ENCODE measurements at places on chromosomes 11 and 22.

DNA sequence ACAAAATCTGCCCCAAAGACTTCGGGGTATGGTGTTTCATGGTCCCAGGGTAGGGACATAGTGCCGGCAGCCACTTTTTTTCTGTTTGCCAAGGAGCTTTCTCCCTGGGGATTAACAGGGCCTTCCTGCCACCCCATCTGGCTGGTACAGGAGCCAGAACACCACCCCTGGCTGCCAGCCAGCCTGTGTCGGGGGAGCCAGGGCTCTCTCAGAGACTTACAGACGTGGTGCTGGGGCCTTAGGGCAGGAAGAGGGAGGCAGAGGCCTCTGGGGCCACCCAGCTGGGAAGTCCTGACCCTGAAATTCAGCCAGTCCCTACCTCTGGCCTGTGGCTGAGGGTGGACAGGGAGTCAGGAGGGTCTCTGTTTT lies 52.4 kb upstream of the CDON start:
- no peak for DNase-seq

- DNase-seq, result no peak
Measured at GRCh38 chr11:44709966-44710365, 16.8 kb upstream of the TSPAN18 start.

DNA sequence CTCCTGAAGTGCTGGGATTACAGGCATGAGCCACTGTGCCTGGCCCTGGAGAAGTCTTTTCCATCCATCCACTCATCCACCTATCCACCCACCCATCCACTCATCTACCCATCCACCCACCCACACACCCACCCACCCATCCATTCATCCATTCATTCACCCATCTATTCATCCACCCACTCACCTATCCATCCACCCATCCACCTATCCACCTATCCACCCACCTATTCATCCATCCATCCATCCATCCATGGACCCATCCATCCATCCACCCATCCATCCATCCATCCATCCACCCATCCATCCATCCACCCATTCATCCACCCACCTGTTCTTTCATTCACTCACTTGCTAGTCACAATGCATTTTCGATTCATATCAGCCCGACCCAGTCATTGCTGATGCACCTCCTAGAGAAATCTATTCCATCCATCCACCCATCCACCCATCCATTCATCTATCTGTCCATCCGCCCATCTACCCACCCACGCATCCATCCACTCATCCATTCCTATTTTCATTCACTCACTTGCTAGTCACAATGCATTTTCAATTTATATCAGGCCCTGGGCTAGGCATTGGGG lies 17.7 kb upstream of the SUN2 start:
- no peak for DNase-seq

- DNase-seq, result no peak
Measured at GRCh38 chr11:19890308-19890707, 177.7 kb downstream of the NAV2 start.

DNA sequence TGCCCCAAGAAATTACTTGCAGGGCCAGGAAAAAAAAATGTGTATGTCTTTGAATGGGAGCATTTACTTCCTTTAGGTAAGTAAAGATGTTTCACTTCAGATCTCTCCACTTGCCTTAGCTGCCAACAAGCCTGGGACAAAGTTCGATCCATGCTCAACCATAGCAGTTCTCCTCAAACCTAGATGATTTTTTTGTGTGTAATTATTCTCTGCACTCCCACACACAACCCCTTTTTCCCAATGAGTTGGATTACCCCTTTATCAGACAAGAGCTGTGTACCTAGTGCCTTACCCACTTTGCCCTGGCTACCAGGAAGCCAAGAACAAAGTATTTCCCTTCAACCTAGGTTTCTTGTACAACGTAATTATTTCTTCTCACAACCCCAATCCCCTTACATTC lies 35.6 kb downstream of the TPBGL start:
- DNase-seq, result no peak

DNA sequence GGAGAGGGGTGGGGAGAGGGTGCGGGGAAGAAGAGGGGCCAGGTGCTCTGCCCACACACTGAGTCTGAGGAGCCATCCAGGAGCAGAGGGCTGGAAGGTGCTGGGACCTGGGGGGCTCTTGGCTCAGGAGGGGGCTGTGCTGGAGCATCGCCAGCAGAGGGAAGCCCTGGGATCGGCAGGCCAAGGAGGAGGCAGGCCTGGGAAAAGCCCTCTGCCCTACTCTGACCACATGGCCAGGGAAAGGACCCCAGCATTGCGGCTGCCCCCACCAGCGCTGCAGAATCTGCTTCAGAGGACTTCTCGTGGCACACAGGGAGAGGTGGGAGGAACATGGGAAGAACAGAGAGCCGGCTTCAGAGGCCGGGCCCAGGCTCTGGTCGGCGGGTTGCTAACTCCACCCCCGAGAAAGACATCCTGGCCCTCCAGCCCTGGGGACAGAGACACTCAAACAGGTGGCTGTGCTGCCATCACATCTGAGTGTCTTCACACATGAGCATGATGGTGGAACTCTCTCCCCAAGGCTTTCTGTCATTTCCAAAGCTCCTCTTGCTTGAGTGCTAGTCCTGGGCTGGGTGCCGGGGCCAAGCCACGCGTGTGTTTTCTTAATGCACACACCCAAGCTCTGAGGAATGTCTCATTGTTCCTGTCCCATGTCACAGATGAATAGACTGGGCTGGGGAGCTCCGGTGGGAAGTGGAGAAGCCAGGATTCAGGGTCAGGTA lies 1378.0 kb downstream of the BRD1 start:
- no peak for DNase-seq

- no peak for DNase-seq
Measured at GRCh38 chr11:56799691-56800210, 51.3 kb upstream of the OR9G4 start.

DNA sequence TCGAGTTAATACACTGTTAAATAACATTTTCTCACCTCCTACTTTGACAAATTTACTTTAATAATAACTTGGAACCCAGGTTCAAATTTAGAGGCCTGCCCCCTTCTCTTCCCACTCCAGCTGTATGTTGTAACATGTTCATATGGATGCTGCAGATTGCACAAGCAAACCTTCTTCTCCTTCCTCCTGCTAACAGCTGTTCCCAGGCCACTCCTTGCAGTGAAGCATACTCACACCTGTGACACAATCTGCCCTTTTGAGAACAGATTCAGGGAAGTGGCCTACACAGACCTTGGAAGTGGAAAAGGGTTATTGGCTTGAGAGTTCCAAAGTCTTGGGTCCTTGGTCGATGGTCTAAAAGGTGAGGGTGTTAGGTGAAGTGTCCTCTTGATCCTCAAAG lies 131.9 kb downstream of the TEAD1 start:
- no peak for DNase-seq

DNA sequence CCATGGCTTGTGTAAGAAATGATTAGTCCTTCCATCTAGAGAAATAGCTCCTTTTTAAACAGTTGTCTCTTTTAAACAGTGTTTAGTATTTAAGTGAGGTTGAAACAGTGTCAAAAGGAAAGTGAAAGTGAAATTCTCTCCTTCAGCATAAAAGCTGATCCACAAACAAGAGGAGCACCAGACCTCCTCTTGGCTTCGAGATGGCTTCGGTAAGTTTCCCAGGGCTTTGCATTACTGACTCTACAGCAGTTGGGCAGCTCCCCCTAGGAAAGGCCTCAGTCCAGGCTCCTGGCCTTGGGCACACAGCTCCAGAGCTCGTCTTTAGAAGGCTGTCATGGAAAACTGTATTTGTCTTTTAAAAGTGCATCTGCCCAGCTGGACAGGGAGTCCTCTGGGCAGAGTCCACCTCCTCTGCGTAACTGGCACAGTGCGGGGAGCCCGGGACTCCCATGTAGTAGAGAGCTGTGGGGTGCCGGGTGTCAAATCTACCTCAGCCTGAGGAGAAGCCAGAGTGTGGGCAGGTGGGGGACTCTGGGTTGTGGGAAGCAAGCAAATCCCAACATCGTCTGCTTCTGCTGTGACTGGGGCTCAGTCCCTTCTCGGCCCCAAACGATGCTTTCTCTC lies at the start of gene PLAAT4:
Gene PLAAT4, plus strand, starts transcription at position 140 of the 624 bp plus-strand sequence. Its CDS starts 61 bp downstream, at position 201.
- DNase-seq, result no peak

DNA sequence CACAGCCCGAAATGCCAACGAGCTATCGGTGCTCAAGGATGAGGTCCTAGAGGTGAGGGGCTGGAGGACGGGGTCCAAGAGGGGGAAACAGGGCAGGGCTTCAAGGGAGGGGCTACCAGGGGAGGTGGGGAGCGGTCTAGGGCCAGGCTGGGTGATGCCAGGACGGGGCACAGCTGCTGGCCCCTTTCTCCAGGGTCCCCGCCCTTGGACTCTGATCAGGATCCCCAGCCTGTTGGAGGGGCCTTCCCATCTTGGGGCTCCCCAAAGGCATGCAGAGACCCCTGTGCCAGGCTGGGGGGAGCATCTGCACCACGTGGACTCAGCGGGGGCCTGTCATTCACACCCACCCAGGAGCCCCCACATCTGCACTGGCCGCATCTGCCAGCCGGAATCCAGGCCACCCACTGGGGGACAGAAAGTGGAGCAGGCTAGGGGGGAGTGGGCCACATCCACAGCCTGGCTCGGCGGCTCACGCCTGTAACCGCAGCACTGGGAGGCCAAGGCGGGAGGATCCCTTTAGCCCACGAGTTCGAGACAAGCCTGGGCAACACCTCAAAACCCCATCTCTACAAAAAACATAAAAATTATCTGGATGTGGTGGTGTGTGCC lies 18.9 kb downstream of the EPS8L2 start:
- no peak for DNase-seq
